NCI-H1436 treated with DMSO at 0.1 percent for 48 hours (cell line): ENCODE measurements at places on chromosomes 3 and 15.

DNA sequence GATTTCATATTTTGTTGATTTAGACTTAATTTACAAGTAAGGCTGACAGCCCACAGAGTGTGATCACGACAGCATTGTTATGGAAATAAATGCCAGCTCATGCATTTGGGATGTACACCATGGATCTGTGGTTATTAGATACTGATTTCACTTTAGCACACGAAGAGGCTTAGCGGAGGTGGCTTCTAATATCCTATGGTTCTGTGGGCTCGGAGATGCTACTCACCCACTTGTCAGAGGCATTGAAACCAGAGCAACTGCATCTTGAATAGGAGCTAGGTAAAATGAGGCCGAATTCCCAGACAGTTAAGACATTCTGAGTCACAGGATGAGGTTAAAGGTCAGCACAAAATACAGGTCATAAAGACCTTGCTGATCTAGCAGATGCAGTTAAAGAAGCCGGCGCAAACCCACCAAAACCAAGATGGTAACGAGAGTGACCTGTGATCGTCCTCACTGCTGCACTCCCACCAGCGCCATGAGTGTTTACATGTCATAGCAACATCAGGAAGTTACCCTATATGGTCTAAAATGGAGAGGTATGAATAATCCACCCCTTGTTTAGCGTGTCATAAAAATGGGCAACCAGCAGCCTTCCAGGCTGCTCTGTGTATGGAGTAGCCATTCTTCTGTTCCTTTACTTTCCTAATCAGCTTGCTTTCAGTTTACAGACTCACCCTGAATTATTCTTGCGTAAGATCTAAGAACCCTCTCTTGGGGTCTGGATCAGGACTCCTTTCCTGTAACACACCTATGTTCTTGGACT, 117.5 kb downstream of the PGPEP1L start:
- DNase-seq: no peak

DNA sequence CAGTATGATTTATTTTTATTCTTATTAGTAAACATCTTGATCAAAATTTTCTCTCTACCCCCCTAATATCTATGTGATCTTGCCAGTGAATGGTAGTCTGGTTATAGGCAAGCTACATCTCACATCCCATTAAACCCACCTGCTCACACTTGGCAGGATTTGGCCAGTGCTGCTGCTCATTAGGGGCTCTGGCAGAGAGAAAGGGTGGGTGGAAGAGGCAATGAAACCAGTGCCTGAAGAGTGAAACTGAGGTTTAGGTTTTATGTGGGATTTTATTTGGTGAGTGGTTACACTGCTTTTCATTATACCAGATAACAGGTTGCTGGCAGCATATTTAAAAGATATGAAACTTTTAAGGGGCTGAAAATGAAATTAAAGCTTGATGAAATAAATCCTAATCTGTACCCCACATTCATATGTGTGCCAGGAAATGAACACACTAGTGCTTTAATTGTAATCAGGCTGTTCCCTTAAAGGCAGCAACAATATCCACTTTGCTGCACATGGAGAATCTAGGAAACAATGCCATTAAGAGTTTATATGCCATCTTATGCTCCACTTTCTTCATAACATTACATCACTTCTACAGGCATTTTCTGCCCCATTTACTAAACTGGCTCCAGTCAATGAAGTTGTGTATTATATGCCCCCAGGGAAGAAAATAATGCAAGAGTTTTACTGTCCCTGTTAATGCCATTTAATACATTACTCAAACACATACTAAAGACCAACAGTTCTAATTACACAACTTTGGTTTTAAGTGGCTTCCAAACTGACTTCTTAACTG, 688.7 kb downstream of the MECOM start:
- DNase-seq: no peak

DNA sequence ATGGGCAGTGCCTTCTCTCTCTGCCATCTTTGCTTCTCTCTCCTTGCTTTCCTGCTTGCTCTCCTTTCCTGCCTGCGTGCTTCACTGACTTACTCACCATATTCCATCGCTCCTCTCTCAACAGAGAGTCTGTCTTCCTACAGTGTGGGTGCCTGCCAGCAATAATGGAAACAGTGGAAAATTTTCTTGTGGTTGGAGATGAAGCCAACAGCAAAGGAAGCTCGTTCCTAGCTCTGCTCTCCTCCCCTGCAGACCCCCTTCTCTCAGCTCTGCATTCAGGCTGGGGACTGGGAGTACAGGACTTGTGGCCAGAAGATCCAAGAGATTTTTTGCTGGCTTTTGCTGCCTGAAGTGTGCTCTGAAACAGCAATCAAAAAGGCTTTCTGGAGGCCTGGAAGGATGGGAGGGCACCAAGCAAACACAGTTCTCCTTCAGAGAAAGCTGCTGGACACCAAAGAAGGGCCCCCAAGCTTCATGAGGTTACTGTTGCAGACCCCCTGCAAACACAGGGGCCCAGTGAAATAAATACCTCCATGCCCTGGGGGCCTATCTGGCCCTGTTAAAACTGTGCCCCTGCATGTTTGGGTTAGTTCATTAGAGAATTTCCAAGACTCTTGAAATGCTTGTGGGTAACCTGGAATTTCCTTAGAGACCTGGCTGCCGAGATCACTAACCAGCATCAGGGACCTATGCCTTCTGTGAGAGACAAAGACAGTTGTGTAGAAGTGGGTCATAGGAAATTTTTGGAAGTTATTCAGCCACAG, 149.9 kb upstream of the RASGRP1 start:
- no peak for DNase-seq

DNA sequence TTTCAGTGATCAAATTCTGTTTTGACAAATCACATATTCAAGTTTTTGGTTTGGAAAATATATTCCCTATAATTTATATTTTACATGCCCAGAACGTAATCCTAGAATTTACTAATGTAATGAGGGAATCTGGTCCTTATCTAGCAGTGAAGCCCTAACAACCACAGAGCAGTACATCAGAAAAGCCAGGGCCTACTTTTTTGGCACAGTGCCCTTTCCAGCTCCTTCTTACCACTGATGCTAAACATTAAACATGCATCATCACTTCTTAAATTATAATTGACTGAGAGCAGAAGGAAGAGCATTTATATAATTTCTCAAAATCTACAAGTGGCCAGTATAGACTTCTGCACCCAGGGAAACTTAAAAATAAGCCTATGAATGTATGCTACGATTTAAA, 66.7 kb downstream of the FBXL22 start:
- no peak for DNase-seq

GRCh38 chr3:61236556-61236955, 14.7 kb downstream of the FHIT start:
- DNase-seq: no peak
